ENCODE measurements at places on chromosomes 5 and 9.

DNA sequence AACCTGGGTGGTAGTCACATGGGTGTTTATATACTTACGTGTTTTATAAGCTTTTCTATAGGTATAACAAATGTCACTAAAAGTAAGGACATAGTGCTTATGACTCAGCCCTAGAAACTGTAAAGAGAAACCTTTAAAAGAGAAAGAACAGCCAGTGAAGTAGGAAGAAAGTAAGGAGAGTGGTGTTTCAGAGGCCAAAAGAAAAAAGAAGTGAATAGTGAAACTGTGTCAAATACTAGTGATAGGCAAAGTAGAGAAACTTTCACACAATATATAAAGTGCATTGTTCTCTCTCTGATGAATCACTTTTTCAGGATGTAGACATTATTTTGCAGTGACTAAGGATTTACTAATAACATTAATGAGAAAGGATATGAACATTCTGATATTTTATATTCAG lies 74.2 kb upstream of the SUSD1 start:
- DNase-seq, result no peak

GRCh38 chr9:82052081-82052480 lies 63.5 kb downstream of the SPATA31D1 start:
- DNase-seq, result no peak

DNA sequence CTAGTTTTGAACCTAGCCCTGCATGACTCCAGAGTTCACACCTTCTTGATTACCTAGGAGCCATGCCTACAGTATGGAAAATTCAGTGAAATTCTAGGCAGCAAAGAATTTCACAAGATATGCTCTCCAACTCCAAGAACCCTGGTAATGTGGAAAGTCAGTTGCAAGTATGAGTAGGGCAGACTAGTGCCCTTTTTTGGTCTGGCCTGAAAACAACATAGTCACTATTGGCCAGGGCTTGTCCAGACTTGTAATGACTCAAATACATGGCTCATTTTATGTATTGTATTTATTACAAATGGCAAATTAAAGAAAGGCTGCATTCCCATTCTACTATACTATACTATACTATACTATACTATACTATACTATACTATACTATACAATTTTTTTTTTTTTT lies 160.4 kb downstream of the ESM1 start:
- DNase-seq, result no peak

- DNase-seq, result no peak
These were observed 1.7 kb upstream of the TOR4A start for GRCh38 chr9:137275588-137276472.

GRCh38 chr9:4070266-4070665 lies 229.6 kb downstream of the GLIS3 start:
- no peak for DNase-seq

Measured in effector CD8-positive, alpha-beta T cell (primary cell).